ENCODE measurements at places on chromosomes 5 and 9.

- no peak for DNase-seq
Observed at GRCh38 chr9:7973123-7973522, 173.5 kb upstream of the DMAC1 start.

DNA sequence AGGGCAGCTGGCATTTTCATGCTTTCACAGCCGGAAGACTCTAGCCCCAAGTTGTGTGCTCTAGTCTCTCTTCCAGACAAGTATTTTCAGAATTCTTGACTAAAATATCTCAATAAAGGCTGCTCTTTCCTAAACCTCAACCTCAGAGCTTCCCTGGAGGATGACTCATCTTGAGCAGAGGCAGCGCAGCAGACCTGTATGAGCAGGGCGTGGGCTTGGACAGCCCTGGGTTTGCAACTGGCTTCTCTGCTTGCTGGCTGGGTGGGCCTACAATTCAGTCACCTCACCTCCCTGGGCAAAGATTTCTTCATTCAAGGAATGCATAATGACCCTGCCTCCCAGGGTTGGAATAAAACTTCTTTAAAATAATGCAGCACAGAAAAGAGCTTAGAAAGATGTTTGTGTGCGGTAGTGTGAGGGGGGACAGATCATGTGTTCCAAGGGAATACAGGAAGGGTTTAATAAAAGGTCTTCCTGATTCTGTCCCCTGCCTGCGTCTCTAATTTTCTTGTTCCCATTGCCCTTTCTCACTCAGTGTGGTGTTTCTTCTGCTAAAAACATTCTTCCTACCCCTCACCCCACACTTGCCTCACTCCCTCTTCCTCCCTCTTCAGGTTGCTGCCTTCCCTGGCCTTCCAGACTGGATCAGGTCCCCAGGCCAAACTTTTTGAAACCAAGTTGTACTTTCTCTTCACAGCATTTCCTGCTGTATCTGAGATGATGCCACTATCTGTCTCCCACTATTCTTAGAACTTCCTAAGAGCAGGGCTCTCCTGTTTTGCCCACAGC lies 39.4 kb upstream of the MAP1B start:
- no peak for DNase-seq

DNA sequence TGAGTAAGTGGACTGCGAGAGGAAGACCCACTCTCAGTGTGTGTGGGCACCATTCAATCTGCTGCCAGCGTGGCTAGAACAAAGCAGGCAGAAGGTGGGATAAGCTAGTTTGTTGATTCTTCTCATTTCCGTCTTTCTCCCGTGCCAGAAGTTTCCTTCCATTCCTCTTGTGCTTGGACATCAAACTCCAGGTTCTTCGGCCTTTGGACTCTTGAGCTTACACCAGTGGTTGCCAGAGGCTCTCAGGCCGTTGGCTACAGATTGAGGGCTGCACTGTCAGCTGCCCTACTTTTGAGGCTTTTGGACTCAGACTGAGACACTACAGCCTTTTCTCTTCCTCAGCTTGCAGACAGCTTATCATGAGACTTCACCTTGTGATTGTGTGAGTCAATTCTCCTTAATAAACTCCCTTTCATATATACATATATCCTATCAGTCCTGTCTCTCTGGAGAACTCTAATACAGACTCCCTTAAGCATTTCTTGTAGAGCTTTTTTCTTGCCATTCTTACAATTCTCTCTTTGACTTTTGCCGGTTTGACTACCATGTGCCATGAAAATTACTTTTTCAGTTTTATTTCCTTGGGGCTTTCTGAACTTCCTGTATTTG lies 494.9 kb downstream of the PRR16 start:
- DNase-seq = no peak

DNA sequence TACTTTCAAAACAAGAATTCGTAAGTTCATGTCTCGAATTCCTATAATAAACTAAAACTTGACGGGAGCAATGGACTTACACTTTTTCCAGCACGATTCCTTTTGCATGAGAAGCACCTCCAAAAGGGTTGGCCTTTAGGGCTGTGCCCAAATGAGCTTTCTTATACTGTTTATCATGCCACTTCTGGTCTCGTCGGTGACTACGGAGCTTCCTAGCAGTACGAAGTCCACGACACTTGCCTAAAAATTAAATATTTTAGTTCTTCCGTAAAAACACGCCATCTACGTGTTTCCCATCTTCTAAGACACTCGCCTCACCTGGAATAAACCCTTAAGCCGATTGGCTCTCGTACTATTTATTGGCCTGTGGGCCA lies 554 bp downstream of the RPS23 start:
- no peak for DNase-seq

DNA sequence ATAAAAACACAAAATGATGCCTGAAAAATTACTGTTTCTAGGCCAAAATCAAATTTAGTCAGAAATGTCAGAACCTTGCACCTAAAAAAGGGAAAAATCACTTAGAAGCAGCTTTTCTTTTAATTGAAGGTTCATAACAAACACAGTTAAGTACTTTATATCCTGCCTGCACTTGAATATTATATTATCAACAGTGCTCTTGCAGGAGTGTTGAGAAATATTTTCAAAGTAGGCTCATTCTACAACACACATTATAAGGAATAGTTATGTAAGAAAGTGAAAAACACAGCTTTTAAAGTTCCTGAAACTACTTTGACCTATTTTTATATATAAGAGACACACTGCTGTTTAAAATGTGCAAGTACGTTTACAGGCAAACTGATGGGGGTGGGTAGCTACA lies 8.3 kb downstream of the EDIL3 start:
- DNase-seq = no peak

GRCh38 chr5:83473346-83474160 lies 2.0 kb downstream of the VCAN start:
- no peak for DNase-seq

- no peak for DNase-seq
Observed at GRCh38 chr5:26432386-26432785, 606.0 kb downstream of the CDH9 start.

- DNase-seq = no peak
Observed at GRCh38 chr9:28916348-28916747, 1343.1 kb upstream of the C9orf72 start.

- DNase-seq = no peak
Observed at GRCh38 chr5:125559296-125559695, 812.9 kb upstream of the ZNF608 start.

GRCh38 chr9:15401266-15401665 lies 21.4 kb upstream of the SNAPC3 start:
- no peak for DNase-seq

DNA sequence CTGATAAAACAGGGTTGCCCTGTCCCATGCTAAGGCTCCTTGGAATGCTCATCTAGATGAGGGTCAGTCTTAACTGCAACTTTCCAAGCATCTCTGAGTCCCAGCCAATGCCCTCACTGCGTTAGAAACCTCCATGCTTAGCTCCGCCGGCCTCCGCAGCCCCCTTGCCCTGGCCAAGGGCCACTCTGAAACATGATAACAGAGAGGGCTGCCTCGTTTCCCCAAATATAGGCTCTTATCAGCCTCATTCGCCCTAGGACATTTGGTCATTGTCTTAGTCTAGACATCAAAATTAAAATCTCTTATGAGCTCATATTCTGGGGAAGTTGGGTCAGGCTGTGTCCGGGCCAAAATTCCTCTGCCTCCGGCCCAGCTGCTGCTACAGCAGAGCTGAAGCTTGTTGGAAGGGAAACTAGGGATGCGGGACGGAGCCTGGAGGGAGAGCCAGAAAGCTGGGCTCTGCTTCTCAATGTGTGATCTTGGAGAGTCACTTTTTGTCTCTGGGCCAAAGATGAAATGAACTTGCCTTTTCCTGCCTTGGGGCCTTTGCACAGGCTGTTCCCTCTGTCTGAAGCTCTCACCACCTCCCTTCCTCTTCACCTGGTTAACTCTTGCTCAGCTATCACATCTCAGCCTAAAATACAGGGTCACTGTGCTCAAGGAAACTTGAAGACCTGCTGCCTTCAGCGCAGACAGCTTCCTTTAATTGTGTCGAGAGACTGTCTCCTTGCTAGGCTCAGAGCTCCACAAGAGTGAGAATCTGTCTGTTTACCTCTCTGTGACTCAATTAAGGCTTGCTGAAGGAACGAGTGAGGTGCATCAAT lies 191.3 kb downstream of the RGS3 start:
- DNase-seq = no peak

DNA sequence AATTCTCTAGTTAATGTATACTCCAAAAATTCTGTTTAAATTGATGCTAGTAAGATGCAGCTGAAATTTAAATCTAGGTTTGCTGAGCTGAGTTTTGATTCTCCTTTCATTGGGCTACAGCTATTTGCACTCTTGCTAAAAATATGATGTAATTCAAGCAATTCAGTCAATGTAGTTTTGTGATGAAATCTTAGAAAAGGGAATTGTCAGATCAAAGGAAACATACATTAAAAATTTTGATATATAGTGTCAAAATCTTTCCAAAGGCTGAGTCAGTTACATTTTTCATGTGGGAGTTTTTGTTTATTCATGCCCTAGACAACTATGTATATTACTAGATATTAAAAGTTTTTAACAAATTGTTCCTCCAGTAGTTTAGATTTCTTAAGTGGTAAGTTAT lies 334.9 kb upstream of the DAB2 start:
- no peak for DNase-seq

DNA sequence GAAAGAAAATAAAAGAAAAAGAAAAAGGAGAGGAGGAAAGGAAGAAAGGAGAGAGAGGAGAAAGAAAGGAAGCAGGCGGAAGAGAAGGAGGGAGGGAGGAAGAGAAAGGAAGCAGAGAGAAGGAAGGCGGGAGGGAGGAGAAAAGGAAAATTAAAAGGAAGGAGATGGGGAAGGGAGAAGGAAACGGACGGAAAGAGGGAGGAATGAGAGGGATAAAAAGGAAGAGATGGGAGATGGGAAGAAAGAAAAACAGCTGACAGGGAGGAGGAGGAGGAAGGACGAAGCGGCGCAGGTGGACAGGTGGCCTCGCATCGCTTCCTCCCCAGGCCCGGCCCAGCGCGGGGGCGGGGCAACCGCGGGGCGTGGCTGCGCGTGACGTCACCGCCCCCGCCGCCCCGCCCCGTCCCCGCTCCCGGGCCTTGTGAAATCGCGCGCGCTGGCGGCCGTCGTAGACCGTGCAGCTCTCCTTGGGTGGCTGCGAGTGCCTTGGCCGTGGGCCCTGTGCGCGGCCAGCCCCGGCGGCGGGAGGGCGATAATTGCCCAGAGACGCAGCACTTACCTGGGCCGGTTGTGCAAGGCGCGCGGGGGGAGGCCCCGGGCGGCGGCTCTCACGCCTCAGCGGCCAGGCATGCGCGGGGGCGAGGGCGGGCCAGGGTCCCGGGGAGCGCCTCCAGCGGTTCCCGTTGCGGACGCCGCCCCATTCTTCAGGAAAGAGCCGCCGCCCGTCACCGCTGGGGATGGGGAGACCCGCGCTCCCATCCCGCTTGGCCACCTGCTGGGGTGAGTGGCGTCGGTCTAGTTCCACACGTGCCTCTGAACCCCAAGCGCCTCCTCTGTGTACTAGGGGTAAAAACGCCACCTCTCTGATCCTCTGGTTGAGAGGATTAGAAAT lies 49.6 kb upstream of the FOXE1 start:
- DNase-seq = no peak

DNA sequence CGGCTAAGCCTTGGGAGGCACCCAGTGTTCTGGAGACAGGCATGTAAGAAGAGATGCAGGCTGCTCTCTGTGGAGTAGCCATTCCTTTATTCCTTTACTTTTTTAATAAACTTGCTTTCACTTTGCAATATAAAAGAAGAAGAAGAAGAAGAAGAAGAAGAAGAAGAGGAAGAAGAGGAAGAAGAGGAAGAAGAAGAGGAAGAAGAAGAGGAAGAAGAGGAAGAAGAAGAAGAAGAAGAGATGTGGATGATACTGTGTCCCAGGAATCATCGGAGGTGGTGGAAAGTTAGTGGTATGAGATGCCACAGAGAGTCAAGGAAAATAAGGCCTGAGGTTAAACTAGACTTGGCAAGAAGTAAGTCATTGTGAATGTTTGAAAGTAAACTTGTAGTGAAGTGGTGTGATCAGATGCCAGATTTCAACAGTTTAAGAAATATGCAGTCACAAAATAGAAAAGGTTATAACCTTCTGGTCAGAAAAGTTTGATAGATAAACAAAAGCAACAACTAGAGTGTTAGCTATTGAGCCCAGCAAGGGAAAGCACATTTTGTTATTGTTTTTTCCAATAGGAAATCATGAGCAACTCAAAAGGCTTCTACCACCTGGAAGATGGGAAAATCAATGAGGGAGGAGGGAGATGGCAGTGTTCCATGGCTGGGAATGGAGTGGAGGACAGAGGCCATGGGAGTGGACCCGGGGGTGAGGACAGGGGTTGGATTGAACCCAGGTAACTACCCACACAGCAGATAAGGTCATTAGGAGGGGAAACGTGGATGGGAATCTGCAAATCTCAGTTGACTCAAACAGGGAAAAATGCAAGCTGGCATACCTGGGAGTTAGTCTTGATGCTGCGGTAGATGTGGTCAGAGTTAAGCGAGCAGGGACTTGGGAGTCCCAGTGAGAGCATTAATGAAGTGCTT lies 16.8 kb downstream of the AOPEP start:
- DNase-seq = no peak

- no peak for DNase-seq
Observed at GRCh38 chr5:83246071-83246470, 168.7 kb downstream of the XRCC4 start.

- DNase-seq = no peak
Observed at GRCh38 chr5:22835686-22836085, 17.5 kb downstream of the CDH12 start.

- no peak for DNase-seq
Observed at GRCh38 chr5:137491121-137491520, 8.0 kb downstream of the SPOCK1 start.

GRCh38 chr5:179211068-179211467 lies 134.2 kb downstream of the ADAMTS2 start:
- no peak for DNase-seq

DNA sequence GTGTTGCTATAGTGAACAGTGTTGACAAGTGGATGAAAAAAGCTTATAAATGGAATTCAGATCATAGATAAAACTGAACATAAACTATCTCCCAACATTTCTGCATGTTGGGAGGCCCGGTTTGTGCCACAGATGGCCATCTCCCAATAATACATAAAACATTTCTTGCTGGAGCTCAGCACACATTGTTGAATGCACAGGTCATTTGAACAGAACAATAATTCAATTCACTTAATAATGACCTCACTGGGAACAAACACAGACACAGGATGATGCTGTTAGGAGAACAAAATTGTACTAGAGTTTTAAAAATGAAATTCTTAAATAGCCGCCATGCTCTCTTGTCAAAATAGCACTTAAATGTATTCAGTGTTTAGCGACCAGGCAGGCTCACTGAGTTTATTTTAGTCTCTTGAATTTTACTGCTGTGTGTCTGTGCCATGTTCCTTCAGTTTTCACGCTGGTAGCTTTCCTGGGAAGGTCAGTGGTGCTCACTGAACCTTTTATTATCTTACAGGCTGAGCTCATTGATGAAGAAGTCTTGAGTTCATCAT lies 85.0 kb upstream of the SSBP2 start:
- no peak for DNase-seq

All from cortex of kidney (tissue), 1 donor.